ENCODE measurements at places on chromosomes 1 and 21. TPM values are rescaled to one million over a fixed set of nuclear protein-coding genes. Genes with fewer than 3 reads are reported as not detected.

STIL gene
- 8.8 TPM for total RNA-seq

JAM2 gene
- 7.2 TPM for total RNA-seq

TCHHL1 gene
- total RNA-seq: not detected

ADGRL4 gene
- 19.6 TPM for total RNA-seq

NPR1 gene
- total RNA-seq: 0.07 TPM

SLC1A7 gene
- total RNA-seq: not detected

GRCh38 chr1:147083919-147084272, 88.4 kb downstream of the PRKAB2 start:
- DNase-seq: no peak

DNA sequence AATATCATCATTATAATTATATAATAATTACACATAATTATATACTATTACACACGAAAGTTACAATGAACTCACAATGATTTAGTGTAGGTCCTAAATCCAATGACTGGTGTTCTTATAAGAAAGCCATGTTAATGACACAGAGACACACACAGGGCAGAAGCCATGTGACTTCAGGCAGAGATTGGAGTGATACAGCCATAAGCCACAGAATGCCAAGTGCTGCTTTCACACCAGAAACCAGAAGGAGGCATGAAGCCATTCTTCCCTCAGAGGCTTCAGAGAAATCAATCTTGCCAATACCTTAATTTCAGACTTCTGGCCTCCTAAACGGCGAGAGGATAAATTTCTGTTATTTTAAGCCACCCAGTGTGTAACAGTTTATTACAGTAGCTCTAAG, 147.4 kb upstream of the KRTAP19-8 start:
- DNase-seq: no peak

DNA sequence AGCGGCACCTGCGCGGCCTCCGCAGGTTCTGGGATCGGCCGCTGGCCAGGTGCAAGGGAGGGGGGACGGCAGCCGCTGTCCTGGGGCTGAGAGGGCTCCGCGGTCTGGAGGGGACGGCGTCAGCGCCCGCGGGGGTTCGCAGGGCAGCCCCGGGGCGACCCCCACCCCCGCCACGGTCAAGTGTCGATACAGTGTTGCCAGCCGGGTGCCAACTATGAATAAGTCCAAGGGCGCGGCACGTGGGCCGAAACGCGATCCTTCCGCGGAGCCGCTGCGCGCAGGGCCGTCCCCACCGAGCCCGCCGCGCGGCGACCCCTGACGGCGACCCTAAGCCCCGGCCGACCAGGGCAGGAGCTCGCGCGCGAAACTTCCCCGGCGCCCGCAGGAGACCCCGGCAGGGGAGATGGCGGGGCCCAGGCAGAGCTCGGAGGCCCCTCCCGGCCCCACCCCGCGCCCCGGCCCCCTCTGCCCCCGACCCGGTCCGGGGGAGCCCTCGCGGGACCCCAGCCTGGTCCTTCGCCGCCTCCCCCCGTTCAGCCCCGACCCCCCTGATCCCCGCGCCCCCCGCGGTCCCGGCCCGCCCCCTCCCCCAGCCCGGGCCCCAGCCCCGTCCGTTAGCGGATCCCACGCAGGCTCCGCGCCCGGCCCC, 586 bp upstream of the AGPAT3 start:
- no peak for DNase-seq

DNA sequence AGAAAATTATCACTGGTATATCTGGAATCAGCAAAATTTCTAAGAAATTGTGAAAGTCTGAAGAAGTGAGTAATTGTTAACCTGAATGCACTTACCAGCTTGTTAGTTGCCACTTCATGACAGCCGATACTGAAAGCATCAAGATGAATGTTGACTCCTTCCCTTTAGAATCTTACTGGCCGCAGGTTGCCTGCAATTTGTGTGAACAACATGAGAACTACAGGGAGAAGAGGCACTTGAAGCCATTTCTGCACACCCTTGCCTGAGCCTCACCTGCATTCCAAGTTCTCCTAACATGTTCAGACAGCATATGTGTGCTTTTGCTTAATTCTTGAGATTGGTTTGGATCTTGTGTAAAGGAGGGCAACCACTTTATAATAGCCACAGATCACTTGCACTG, 59.2 kb upstream of the SSX2IP start:
- no peak for DNase-seq

- peak; percentile 22 for DNase-seq
Measured at GRCh38 chr1:56627019-56627635, 18.0 kb upstream of the PRKAA2 start.

- DNase-seq: no peak
Measured at GRCh38 chr1:85467929-85468540, 3.1 kb upstream of the DDAH1 start.

DNA sequence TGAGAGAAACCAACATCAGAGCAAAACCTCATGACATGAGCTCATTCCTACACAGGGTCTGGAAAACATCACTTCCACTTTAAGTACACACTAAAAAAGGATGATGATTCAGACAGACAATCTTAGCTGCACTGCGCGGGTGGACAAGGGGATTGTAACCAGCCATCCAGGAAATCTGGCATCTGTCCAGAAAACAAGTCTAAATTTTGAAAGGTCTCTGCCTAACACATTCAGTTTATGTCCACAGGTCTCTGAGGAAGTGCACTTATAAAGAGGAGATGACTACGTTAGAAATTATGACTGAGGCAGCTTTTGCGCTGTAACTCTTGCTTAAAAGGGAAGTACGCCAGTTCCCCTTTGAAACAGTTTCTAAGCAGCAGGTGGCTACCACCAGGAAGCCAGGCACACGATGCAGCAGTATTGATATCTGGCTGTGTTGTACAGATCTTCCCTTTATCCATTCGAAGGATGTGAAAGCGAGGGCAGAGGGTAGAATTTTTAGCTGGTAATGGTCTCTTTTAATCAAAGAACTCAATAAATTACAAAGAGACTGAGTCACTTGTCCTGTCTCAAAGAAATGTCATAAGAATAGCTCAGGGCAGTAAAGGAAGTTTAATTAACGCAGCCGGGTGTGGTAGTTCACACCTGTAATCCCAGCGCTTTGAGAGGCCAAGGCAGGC, 128.0 kb downstream of the SETD4 start:
- peak; percentile 90 for DNase-seq

GRCh38 chr1:36565576-36566501, 83.1 kb upstream of the CSF3R start:
- no peak for DNase-seq

- no peak for DNase-seq
Measured at GRCh38 chr1:192839162-192840066, 30.6 kb downstream of the RGS2 start.

GRCh38 chr1:112870887-112871646, 84.9 kb downstream of the SLC16A1 start:
- DNase-seq: no peak
